WTC11 (cell line): ENCODE measurements at places on chromosomes 13 and 19.

GRCh38 chr13:113427562-113428468, 25.5 kb downstream of the ADPRHL1 start:
- no peak for DNase-seq

DNA sequence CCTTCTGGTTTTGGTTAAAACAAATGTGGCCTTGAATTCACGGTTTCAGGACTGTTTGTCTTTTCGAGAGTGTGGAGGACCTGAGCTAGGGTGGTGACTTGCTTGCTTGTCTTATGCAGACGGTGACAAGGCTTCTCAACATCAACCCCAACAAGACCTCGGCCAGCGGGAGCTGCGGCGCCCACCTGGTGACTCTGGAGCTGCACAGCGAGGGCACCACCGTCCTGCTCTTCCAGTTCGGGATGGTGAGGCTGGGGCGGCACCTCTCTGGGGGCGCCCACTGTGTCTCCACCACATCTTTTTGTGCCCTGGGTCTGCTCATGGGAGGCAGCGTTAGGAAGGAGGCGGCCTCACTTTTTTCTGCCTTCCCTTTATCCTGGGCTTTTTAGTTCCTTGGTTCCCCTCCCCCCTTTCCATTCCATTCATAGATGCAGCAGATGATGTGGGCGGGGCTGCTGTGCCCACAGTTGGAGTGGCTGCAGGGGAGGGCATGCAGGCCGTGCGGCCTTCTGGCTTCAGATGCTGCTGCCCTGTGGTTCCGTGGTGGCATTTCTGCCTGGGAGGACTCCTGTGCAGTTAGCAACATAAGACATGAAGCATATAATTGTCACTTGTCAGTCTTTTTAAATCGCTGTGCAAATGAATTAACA, 23.3 kb downstream of the LAMP1 start:
- DNase-seq, result no peak

DNA sequence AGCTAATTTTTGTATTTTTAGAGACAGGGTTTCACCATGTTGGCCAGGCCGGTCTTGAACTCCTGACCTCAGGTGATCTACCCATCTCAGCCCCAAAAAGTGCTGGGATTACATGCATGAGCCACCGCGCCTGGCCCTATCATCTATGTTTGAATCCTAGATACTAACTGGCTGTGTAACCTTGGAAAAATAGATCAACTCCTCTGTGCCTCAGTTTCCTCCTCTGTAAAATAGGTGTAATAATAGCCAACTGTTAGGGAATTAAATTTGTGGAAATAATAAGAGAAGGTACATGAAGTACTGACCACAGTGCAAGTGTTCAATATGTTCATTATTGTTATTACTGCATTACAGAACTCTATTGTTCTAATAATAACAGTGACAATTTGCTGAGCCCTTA, 4.3 kb downstream of the SPTBN4 start:
- no peak for DNase-seq

GRCh38 chr13:63628310-63628709, 2212.7 kb upstream of the PCDH20 start:
- DNase-seq, result no peak

- DNase-seq, result no peak
Measured at GRCh38 chr19:45305007-45305406, 17.7 kb downstream of the CKM start.

GRCh38 chr13:59962343-59962742, 201.4 kb downstream of the DIAPH3 start:
- no peak for DNase-seq

DNA sequence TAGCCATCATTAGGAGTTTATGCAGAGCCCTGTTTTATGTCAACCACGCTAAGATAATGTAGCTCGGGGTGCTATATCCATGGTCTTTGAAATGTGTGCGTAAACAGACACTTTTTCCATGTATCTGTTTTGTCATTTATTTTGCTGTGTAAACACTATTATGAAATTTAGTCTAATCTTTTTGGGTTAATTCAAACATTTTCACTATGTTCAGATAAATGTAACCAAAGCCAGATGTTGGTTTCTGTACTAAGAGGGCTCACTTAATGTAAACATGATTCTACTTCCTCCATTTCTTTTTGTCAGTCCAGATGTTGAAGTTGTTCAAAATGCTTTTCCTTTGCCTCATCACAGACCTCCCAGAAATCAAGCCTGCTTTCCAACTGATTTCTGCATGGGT, 499.5 kb upstream of the GPC6 start:
- no peak for DNase-seq

DNA sequence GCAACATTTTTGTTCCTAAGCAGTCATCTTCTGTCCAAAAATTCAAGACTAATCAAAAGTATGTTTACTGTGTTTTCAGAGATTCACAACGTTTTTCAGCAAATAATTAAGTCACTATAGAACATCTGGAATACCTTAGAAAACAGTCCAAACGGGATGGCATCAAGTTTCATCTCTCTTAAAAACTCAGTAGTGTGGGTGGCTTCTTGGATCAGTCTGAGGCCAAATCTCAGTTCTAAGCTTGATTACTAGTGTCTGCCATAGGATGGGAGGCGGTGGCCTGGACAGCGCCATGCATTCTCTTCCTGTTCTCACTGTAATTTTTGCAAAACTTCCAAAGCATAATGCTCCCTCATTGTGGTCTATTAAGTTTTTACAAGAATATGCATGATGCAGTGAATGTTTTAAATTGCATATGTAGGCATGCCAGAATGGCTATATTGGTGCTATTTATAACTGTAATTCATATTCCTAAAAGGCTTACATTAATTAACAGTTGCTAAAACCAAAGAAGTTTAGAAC, 37.1 kb downstream of the ANKRD10 start:
- DNase-seq, result no peak

- DNase-seq, result peak; percentile 90
Measured at GRCh38 chr19:19461671-19462622, 53.4 kb downstream of the TSSK6 start.

- no peak for DNase-seq
Measured at GRCh38 chr13:49443357-49443703, 534 bp downstream of the CAB39L start.
